Frontal cortex (tissue), 4 donors: ENCODE measurements at places on chromosomes 4 and X. TPM values are rescaled to one million over a fixed set of nuclear protein-coding genes. Genes with fewer than 3 reads are reported as not detected.

NUDT10 gene
- total RNA-seq, result 49.3 TPM

- DNase-seq, result no peak
Observed at GRCh38 chr4:71212216-71212615, 126.6 kb upstream of the SLC4A4 start.

POF1B gene
- under 0.01 TPM for total RNA-seq

DNA sequence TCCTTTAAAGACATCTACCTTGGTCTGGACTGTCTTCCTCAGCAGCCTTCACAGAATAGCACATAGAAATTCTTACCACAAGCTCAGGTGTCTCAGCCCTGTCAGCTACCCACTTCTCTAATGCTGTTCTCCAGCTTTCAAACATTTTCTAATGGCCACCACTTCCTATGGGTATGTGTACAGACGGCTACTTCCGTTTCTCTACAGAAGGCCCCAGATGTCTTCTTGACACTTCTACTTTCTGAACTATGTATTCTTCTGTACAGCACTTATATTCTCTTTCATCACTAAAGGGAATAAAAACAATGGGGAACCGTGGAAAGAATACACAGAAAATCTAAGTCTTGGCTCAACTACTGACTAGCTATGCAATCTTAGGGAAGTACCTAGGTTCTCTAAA, 13.3 kb downstream of the OPHN1 start:
- no peak for DNase-seq

DNA sequence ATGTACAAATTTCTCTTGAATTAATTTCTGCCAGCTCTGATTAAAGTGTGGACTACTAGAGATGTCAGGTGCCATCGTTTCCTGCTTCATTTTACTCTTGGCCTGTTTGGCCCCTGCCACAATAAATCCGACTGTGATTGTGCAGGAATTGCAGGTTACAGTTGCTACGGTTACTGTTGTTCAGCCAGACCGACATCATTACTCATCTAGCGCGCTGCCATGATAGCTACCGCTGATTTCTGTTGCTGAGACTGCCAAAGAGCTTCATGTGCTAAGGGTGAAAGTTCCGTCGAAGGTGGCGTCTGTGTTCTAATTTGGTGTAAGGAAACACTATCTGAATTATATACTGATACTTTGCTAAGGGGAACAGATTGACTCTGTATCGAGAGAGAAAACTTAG, 22.1 kb downstream of the SLIT2 start:
- no peak for DNase-seq

- no peak for DNase-seq
Observed at GRCh38 chrX:2628751-2629315, 62.3 kb upstream of the CD99 start.

- no peak for DNase-seq
Observed at GRCh38 chr4:138241281-138242075, 671 bp downstream of the SLC7A11 start.

GRCh38 chr4:155632310-155632840, 34.3 kb upstream of the GUCY1A1 start:
- DNase-seq, result no peak

- no peak for DNase-seq
Observed at GRCh38 chrX:142096253-142096652, 108.8 kb downstream of the MAGEC2 start.

DNA sequence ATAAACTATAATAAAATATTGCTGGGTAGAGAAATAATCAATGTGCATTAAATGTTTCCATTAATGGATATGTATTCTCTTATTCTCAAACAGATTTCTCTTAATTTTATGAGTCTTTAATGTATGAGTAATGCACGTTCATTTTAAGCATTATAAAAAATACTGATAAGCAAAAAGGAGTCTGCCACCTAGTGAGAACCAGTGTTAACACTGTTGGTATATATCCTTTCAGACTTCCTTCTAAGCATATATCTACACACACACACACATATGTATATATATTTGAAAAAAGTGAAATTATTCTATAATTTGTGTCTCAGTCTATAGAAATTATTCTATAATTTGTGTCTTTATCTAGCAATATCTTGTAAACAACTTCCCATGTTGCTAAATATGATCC, 49.9 kb upstream of the MTMR1 start:
- DNase-seq, result no peak

GRCh38 chr4:98794565-98795205, 134.2 kb downstream of the EIF4E start:
- DNase-seq, result no peak

DNA sequence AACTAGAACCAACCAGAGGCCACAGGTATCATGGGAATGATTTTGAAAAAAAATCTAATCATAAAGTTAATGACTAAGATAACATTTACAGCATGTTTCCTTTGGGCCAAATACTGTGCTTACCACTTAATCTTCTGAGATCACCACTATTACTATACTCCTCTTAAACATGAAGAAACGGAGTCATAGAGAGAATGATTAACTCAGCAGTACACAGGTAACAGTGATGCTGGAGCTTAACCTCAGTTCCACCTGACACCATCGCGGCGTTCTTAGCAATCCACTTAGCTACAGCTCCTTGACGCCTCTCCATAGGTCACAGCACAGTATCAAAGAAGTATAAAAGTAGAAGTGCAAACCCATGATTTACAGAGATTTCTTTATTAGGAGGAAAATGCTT, 592.6 kb upstream of the SLIT2 start:
- DNase-seq, result no peak

HEPH gene
- total RNA-seq, result 3.3 TPM

DNA sequence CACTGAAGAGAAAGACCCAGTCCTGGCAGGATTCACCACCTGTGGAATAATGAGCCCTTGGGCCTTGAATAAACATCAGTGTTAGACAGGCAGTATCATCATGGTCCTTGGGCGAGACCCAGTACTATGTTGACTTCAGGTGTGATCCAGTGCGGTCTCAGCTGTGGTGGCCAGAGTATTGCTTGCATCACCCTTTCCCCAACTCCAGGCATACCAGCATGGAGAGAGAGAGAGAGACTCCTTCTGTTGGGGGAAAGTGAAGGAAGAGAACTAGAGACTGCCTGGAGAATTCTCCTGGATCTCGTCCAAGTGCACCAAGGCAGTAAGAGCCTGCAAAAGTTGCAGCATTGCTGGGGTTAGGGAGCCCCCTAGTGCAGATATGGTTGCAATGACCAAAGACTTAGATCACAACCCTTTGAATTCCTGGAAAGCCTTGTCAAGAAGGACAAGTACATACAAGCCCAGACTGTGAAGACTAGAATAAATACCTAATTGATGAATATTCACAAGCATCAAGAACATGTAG, 61.1 kb upstream of the VAMP7 start:
- DNase-seq, result no peak

GRCh38 chrX:97524997-97525396, 641.3 kb downstream of the RPA4 start:
- no peak for DNase-seq

DNA sequence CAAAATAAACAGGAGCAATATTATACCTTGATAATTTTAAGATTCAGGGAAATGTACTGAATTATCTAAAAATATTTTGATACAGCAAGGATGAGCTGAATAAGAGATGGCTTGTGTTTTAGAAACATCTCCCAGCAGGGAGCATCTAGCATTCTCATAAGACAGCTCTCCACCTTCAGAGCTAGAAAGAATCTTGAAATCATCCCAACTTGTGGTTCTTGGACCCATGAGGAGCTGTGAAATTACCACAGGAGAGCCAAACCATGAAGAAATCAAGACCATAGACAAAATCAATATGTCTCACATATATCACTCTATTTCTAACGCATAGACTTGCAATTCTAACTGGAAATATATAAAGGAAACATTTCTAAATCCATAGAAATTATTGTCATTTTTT, 210.6 kb upstream of the DKK2 start:
- no peak for DNase-seq

GRCh38 chrX:39336671-39337311, 535.5 kb downstream of the MID1IP1 start:
- no peak for DNase-seq

PGRMC1 gene
- total RNA-seq, result 260 TPM

- no peak for DNase-seq
Observed at GRCh38 chrX:30938295-30938694, 49.2 kb upstream of the TAB3 start.

GRCh38 chr4:139791681-139792080, 126.1 kb downstream of the MGST2 start:
- DNase-seq, result no peak

PAGE2B gene
- not detected for total RNA-seq

- DNase-seq, result no peak
Observed at GRCh38 chrX:17744896-17745523, 7.7 kb downstream of the SCML1 start.

DNA sequence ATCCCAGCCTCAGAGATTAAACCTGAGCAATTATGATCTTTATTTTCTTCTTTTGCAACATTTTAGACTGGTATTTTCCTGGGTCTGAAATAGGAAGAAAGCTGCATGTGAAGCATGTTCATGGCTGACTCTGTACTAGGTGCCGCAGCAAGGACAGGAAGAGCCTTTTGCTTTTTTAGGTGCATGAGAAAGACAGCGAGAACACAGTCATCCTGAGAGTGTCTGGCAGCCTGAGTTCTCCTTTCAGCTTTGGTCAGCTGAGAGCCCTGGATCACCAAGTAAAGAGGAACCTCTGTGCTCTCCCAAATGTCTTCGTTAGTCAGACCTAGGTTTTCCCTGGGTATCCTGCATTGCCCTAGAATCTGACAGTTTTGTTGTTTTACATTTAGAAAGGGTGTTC, 29.8 kb downstream of the FAM149A start:
- DNase-seq, result no peak

DNA sequence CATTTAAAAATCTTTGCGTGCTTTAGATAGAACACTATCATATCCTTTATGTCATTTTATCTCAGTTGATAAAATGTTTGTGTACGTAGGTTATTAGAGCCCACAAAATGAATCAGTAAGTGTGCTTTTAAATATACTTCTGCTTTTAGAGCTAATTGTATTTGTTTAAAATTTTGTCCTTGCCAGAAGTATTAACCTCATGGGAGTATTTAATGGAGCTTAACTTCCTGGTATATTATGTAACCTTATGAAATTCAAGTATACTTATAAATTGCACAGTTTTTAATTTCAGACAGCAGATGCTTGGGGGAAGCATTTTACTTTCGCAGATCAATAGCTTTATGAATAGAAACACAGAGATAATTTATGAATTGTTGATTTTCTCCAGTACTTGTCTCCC, 90.2 kb downstream of the DIPK2B start:
- DNase-seq, result no peak

DNA sequence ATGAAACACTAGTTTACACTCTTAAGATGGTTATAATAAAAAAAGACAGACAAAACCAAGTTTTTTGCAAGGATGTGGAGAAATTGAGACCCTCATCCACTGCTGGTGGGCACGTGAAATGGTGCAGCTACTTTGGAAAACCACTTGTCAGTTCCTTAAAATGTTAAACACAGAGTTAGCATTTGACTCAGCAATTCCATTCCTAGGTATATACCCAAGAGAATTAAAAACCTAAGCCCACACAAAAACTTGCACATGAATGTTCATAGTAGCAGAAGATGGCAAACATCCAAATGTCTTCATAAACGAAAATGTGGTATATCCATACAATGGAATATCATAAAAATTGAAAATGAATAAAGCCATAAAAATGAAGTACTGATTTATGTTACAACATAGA, 75.4 kb downstream of the ZNF827 start:
- DNase-seq, result no peak

PASD1 gene
- not detected for total RNA-seq

MSMO1 gene
- 705 TPM for total RNA-seq

DNA sequence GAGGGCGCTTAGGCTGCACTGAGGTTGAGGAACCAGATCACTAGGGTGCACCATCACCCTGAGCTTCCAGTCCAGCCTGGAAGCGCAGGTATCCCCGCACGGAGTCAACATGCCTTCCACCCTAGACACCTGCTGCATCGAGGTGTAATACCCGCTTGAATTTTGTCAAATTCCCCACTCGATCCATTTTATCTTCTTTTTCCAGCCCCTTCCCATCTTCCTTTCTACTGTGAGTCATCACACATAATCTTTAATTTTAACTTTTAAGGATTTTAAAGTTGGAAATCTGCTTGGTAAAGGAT, 821 bp downstream of the PLK4 start:
- no peak for DNase-seq

SSX4 gene
- total RNA-seq, result not detected

VSIG4 gene
- 15.1 TPM for total RNA-seq

GRCh38 chrX:107601759-107602158, 26.6 kb upstream of the PRPS1 start:
- DNase-seq, result no peak

GRCh38 chr4:18735740-18736268, 714.2 kb upstream of the LCORL start:
- DNase-seq, result no peak

VEGFC gene
- 1.6 TPM for total RNA-seq

- DNase-seq, result no peak
Observed at GRCh38 chrX:44935640-44936039, 62.7 kb downstream of the KDM6A start.

GRCh38 chr4:100746141-100746739, 228.4 kb upstream of the EMCN start:
- DNase-seq, result no peak
